Metanephros (tissue), 2 donors: ENCODE measurements at places on chromosomes 12 and 14. TPM values are rescaled to one million over a fixed set of nuclear protein-coding genes. Genes with fewer than 3 reads are reported as not detected.

The PROX2 gene
- not detected for total RNA-seq

The TRHDE gene
- total RNA-seq = 40.1 TPM

The PPM1H gene
- 23.3 TPM for total RNA-seq

The KLHDC1 gene
- total RNA-seq = 6.2 TPM

The UNC79 gene
- total RNA-seq = 1.1 TPM

The KITLG gene
- 30.9 TPM for total RNA-seq

The WNT5B gene
- total RNA-seq = 15.3 TPM

The TECPR2 gene
- 29.2 TPM for total RNA-seq

The IL26 gene
- total RNA-seq = not detected

The RNASE2 gene
- 8.5 TPM for total RNA-seq

The GPR135 gene
- 5.7 TPM for total RNA-seq

The ARHGEF40 gene
- 77.5 TPM for total RNA-seq

The LMO3 gene
- 5.5 TPM for total RNA-seq

The GCH1 gene
- total RNA-seq = 8.1 TPM

The SIX1 gene
- total RNA-seq = 18.0 TPM

The KRT1 gene
- total RNA-seq = 2.2 TPM

The GALNT16 gene
- total RNA-seq = 5.8 TPM

The SSTR1 gene
- 0.99 TPM for total RNA-seq

The MMP19 gene
- 1.5 TPM for total RNA-seq

The PLA2G1B gene
- not detected for total RNA-seq

The MIP gene
- total RNA-seq = not detected

The RNASE3 gene
- total RNA-seq = 3.3 TPM

The KRT85 gene
- total RNA-seq = not detected

The LETMD1 gene
- total RNA-seq = 67.9 TPM

The C12orf50 gene
- total RNA-seq = not detected

The RNASE7 gene
- 0.18 TPM for total RNA-seq

The LRRC43 gene
- 5.3 TPM for total RNA-seq

The KRT75 gene
- not detected for total RNA-seq

The SLC6A15 gene
- 0.58 TPM for total RNA-seq

The ADAM20 gene
- 3.2 TPM for total RNA-seq

The PLEKHG7 gene
- 0.58 TPM for total RNA-seq

The PTPRQ gene
- total RNA-seq = 19.0 TPM

The MTRFR gene
- 10.7 TPM for total RNA-seq

The HOXC9 gene
- 21.5 TPM for total RNA-seq

The KLRB1 gene
- 1.8 TPM for total RNA-seq

The PLEK2 gene
- total RNA-seq = 1.3 TPM

The HSPB8 gene
- 24.4 TPM for total RNA-seq

The LGR5 gene
- 7.5 TPM for total RNA-seq
